ENCODE measurements at places on chromosomes 2 and 18. TPM values are rescaled to one million over a fixed set of nuclear protein-coding genes. Genes with fewer than 3 reads are reported as not detected.

- H3K4me3 ChIP-seq: no peak overlapping the region
- H3K27ac ChIP-seq: no peak overlapping the region
Observed at GRCh38 chr2:1754046-1754445, 9.7 kb upstream of the PXDN start.

- no peak overlapping the region for H3K27ac ChIP-seq
- no peak for DNase-seq
- no peak overlapping the region for H3K4me3 ChIP-seq
- no peaks in the 10 kb centered on the region for H3K36me3 ChIP-seq
- H3K4me1 ChIP-seq: no peaks in the 10 kb centered on the region
Observed at GRCh38 chr18:31557446-31557845, 34.2 kb upstream of the TTR start.

- no peaks in the 10 kb centered on the region for H3K27me3 ChIP-seq
- no peaks in the 10 kb centered on the region for H3K4me1 ChIP-seq
- no peak overlapping the region for H3K4me3 ChIP-seq
- H3K27ac ChIP-seq: no peak overlapping the region
Observed at GRCh38 chr2:239689410-239689809, 288.6 kb upstream of the HDAC4 start.

GRCh38 chr2:183868707-183869106, 729.6 kb upstream of the ZNF804A start:
- no peaks in the 10 kb centered on the region for H3K27me3 ChIP-seq
- H3K36me3 ChIP-seq: no peaks in the 10 kb centered on the region
- no peaks in the 10 kb centered on the region for H3K4me1 ChIP-seq
- H3K4me3 ChIP-seq: no peak overlapping the region
- no peak overlapping the region for H3K27ac ChIP-seq

DNA sequence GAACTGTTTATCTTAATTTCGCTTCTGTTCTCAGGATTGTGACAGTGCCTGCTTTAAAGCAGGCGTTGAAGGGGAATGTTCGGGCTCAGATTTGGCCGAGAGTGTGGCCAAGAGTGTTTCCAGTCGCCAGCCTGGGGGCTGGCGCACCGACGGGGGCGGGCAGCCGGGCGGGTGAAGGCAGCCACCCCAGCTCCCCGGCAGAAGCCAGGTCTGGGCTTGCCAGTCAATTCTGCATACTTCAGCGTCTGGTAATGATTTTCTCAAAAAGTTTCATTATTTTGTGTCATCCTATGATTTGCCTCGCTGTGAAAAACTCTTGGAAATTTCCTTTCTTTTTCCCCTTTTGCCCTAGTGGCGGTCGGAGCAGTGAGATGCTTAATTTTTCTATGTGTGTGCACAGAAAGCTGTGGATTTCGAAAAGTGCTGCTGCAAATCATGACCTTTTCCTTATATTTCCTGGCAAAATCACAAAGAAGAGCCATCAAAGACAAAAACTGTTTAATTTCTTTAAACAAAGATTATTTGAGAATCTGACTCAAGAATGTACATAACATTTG, 856 bp downstream of the FAM228A start:
- H3K27ac ChIP-seq: no peak overlapping the region
- H3K27me3 ChIP-seq: peaks cover 26% of the 10 kb centered on the region
- H3K4me1 ChIP-seq: no peaks in the 10 kb centered on the region
- H3K36me3 ChIP-seq: no peaks in the 10 kb centered on the region

GRCh38 chr18:44453505-44453904, 227.2 kb upstream of the SETBP1 start:
- H3K36me3 ChIP-seq: no peaks in the 10 kb centered on the region
- H3K27me3 ChIP-seq: no peaks in the 10 kb centered on the region
- H3K4me1 ChIP-seq: no peaks in the 10 kb centered on the region

SULT1C4 gene
- polyA plus RNA-seq: 1.0 TPM

PKDCC gene
- 67.7 TPM for polyA plus RNA-seq

TYMS gene
- 17.3 TPM for polyA plus RNA-seq

MAL gene
- polyA plus RNA-seq: 8.4 TPM

Measured in sigmoid colon (tissue), 7 donors.